ENCODE measurements at places on chromosomes 1 and 21.

DNA sequence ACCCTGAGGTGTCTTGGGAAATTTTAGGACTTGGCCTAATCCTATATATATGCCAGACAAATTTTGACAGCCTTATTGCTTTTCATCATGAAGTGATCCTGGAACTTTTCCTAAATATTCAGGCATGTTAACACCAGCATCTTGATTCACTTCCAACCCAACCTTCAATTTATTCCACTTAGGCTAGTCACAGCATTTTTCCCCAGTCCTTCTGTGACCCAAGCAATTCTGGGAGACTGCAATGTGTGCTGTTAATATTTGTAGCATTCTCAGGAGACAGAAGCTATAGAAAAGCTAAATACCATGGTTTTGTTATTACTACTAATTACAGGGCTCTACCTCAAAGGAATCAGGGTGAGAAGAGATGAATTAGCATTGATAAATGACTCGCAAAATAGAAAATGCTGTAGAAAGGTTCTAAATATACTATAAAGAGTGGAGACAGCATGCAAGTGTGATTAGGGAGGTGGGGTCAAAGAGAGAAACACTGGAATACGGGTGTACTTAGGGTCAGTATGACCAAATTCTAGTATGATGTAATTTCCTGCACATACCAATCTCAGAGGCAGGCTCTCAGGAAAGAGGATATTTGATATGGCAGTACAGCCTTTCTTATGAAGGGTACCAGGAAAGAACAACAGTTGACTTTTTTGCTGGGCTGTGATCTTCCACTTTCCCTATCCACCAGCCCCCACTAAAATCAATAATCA is 29.1 kb downstream of the PRRX1 start:
- peak; percentile 14 for DNase-seq

DNA sequence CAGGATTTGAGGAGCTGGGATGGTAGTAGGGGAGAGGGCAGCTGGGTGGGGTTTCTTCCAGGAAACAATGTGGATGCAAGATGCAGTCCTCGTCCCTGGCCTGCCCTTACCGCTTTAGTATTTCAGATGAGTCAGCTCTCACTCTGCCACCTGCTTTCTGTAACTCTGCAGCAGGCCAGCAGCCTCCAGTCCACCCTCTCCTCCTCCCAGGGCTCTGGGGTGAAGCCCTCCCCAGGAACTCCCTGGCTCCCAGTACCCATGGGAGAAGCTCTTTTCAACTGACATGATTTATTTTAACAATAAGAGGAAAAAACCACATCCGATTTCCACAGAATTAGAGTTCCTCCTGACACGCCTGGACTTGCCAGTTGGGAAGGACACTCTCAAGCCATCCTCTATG is 39.0 kb upstream of the IL20 start:
- no peak for DNase-seq

GRCh38 chr1:228217551-228218344 is 9.9 kb downstream of the OBSCN start:
- DNase-seq = no peak

DNA sequence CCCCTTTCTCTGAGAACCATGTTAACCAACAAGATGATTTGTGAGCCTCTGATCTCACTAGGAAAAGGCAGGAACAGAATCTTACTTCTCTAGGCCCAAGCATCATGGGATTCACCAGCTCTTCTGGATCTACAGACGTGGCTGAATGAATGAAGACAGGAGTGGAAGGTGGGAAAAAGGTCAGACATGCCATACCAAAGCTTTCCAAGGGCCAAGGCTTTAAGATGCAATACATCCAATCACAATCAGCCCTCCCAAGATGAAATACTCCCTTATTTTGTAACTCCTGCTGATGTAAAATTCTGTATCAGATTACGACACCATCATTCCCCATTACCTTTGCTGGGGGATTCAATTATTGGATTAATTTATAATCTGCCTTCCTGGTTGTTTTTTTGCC is 80.9 kb downstream of the SSBP3 start:
- DNase-seq = no peak

DNA sequence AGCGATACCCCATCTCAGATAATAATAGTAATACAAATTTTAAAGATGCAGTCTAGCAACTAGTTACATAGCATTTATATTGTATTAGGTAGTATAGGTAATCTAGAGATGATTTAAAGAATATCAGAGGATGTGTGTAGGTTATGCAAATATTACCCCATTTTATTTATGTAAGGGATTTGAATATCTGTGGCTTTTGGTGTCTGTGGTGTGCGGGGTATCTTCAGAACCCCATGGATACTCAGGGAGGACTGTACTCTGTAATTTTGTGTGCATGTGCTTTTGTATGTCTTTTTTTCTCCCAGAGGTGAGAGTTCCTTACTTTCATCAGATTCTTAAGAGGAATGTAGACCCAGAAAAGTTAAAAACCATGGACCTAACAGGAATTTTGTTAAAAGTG is 12.8 kb downstream of the RNF2 start:
- no peak for DNase-seq

DNA sequence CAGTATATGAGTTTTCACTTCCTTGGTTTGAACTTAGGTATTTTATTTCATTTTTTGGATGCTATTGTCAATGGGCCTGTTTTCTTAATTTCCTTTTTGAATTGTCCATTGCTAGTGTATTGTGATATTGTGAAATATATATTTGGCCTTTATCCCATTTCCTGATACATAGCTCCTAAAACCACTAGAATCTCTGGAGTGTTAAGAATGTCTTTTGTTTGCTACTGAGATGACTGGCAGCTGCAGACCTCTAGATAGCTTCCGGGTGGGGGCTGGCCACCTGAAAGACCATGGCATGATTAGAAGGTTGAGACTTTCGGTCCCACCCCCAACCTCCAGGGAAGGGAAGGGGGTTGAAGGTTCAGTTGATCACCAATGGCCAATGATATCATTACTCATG is 245.4 kb downstream of the KCNJ6 start:
- peak; percentile 20 for DNase-seq

DNA sequence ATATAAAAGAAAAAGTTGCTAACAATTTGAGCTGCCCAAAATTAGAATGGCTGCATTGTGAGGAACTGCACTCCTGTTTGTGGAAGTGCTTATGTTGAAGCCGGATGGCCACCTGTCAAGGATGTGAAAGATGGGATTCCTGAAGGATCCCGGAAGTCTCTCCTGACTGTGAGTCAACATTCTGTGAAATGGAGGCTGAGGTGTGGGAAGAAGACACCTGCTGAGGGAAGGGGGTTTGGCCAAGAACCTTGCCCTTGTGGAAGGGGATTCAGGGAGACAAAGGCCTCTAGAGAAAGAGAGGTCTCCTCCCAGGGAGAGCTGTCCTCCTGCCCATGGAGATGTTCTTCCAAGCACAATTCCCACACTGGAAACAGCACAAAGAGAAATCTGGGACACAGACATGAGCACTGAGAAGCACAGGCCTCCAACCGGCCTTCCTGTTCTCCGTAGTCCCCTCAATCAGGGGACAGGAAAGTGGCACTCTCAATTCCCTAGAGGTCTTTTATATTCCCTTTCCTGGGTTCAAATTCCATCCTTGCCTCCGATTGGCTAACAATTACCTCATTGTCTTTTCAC is 70.5 kb downstream of the CD2 start:
- DNase-seq = peak; percentile 33

GRCh38 chr1:203278082-203278884 is 27.0 kb upstream of the BTG2 start:
- DNase-seq = peak; percentile 82

DNA sequence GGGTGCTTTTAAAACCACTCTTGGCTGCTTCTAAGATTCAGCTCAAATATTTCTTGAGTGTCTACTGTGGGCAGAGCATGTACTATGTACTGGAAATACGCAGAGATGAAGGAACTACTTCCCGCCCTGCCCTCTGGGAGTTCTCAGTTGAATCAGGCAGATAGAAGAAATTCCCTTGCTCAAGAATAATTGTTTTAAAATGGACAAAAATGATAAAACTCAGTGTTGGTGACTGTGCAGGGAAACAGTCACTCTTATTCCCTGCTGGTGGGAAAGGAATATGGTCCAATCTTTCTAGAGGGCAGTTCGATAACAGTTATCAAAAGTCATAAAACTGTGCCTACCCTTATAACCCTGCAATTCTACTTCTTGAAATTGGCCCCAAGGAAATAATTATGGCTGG is 16.9 kb upstream of the GRHL3 start:
- no peak for DNase-seq

- no peak for DNase-seq
These were observed 49.4 kb downstream of the PTPRU start for GRCh38 chr1:29285771-29286170.
